ENCODE measurements at places on chromosomes 7 and 10. TPM values are rescaled to one million over a fixed set of nuclear protein-coding genes. Genes with fewer than 3 reads are reported as not detected.
A peak's percentile ranks its signal among the peaks of the same experiment; 100 is the strongest.

DNA sequence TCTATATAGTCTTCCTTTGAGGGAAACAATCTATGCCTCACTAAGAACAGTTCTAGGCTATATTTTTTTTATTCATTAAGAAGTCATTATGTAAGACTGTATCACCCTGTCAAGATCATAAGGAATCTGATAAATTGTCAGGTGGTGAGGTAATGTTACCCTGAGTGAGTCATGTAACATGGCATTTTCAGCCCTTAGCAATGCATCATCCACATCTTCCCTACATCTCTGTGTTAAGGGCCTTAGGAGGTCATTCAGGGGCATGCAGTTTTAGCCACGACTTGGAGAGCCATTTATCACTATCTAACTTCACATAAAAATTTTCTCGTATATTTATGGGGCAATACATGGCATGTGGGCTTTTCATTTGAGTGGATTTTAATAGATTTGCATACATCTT, 924.5 kb upstream of the MBL2 start:
- DNase-seq: no peak

- DNase-seq: peak; percentile 34
Observed at GRCh38 chr7:107579554-107579884, 527 bp upstream of the BCAP29 start.

DNA sequence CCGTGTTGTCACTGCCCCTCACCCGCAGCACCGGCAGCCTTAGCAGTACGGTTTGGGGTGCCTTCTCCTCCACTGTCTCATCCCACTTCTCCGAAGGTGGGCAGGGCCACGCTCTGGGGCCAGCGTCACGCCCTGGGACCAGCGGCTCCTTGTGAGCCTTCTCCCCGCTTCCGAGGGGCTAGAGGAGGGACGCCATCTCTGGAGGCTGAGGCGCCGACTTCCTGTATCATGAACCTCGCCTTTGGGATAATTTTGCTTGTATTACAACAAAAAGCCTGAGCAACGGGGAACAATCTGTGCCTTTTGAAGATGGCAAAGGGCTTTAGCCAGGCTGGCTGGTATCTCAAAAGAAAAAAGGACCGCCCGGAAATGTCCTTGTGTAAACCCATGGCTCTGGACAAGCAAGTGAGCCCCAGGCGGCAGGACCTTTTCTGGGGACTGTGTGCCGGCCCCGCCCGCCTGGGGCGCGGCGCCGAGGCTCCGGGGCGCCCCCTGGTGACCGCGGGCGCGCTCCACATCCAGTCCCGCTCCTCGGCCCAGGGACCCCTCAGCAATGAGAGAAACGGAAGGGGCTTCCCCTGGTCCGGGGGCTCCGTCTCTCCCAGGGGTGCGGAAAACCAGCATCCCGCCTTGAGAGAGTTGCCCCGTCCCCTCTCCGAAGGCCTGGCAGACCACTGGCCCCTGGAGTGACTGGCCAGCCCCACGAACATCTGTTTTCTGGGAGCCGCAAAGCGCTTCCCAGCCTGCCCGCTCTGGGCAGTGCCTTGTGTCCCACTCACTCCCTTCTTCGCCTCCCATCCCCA, 3.8 kb downstream of the DEPP1 start:
- DNase-seq: peak; percentile 79

GRCh38 chr7:138257459-138258196, 181.4 kb downstream of the AKR1D1 start:
- peak; percentile 99 for DNase-seq

- no peak for DNase-seq
Observed at GRCh38 chr7:129909669-129910068, 43.1 kb downstream of the UBE2H start.

DNA sequence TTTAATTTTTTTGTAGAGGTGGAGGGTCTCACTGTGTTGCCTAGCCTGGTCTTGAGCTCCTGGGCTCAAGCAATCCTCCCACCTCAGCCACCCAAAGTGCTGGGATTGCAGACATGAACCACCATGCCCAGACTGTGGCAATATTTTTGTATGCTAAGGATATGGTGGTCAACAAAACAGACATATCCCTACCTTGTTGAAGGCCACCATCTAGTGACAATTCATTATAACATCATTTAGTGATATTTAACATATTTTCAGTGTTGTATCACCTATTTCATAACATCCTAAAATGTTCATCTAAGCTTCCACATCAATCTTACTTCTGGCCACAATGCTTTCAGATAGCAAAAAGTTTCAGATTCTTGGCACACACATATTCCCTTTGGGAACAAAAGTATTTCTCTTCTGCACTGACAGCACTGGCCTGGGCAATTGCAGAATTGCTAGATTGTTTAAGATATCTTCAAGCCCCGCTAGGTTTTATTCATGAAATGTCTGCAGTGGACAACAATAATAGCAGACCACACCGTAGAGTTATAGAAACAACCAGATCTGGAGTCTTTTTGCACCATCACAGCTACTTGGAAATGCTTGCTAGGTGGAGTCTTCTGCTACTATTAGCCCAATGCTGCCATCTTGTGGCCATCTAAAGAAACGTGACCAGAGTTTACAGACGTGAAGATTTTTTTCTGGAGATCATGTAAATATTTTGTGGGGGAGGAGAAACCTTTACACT, 58.4 kb downstream of the DNAJC12 start:
- DNase-seq: peak; percentile 73

DNA sequence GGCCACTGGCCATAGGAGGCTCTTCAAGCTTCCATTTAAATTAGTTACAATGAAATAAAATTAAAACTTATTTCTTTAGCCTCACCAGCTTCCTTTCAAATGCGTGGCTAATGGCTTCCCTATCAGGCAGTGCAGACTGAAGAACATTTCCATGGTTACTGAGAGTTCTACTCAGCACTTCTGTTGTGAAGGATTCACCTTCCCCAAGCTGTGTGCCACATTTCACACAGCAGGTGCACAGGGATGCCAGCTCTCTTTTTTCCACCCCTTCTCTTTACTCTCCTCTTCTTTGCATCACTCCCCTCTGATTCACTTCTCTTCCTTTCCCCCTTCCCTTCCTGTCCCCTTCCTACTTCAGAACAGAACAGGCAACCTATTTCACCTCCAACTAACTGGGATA, 833 bp downstream of the GDF2 start:
- DNase-seq: no peak

DNA sequence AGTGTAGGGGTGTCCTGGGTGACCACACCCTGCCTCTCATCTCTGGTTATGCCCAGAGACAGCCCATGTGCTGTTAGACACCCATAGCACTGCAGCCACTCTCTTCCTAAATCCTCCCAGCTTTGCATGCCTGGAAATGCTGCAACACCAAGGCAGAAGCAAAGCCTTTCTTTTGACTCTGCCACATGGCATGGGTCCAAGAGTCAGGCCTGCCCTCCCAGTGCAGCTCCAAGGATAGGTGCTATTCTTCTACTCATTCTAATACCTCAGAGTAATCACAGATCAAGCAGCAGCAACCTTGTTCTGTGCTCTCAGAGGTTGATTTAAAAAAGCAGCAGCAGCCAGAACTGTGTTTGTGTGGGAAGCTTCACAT, 23.4 kb downstream of the FRMPD2 start:
- DNase-seq: peak; percentile 4

- DNase-seq: no peak
Observed at GRCh38 chr10:73838008-73838567, 26.7 kb upstream of the NDST2 start.

DNA sequence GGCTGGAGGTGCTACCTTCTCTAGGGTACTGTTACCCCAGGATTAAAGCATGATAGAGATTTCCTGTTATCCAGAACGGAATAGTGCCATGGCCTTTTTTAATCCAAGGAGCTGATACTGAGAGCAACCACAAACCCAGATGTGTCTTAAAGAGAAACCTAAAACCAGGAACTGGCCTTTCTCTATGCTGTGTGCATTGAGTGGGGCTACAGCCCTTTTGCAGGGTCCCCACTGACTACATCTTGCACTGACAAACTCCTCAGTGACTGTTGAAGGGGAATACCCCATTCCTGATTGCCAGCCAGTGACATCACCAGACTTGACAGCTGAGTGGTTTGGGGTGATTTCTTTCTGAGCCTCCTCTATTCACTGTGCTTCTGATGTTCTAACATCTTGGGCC, 81.9 kb upstream of the CAPZA2 start:
- DNase-seq: no peak

DNA sequence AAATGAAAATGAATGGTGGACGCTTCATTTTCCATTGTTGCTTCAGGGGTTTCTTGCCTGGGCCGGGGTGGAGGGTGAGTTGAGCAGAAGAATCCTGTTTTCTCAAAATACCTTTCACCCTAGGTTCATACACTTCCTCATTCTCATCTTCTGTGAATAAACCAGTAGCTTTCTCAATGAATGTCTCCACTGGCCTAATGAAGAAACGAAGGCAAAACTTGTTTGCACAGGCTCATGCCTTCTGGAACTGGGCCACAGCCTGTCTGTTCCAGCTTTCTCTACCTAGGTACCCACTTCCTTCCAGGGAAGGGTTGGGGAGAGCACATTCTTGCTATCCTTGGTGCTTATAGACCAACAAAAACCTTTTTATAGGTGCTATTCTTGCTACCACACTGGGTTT, 21.3 kb downstream of the STMP1 start:
- DNase-seq: no peak

GRCh38 chr10:101643546-101643945, 51.4 kb downstream of the FBXW4 start:
- DNase-seq: no peak

- DNase-seq: no peak
Observed at GRCh38 chr10:109696981-109697775, 226.1 kb downstream of the XPNPEP1 start.

GRCh38 chr10:45409782-45410181, 35.8 kb downstream of the ALOX5 start:
- DNase-seq: no peak

- DNase-seq: peak; percentile 84
Observed at GRCh38 chr10:22606164-22606614, 108.2 kb downstream of the PIP4K2A start.

DNA sequence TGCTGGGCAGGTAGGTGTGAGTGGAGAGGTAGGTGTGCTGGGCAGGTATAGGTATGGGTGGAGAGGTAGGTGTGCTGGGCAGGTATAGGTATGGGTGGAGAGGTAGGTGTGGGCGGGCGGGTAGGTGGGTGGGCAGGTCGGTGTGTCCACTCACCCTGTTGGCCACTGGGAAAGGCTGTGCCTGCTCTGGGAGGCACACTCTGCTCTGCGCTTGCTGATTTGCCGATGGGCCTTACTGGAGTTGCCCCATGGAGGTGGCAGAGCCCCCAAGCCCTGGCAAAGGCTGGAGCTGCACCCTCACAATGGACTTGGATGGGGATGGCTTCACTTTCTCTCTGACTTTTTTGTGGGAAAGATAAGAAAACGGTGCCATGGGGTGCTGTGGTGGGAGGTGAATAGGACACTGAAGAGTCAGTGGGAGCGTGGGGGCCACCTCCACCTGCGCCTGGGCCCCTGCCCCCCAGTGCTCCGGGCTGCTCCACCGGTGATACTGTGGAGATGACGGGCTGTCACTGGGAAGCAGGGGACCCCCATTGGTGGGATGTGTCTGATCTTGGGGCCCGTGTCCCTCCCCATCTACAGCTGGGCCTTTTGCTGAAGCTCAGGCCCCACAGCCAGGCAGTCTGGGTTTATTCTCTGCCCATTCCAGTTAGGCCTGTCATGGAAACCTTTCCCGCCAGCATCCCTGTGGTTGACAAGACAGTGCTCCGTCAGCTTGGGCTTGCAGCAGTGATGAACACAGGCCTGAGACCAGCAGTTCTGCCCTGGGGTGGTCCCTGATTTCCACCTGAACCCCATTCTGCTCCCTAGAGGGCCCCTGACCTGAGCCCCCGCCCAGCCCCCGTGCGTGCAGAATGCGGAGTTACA, 75.0 kb downstream of the NKX6-2 start:
- DNase-seq: no peak

GRCh38 chr7:12062062-12062461, 149.0 kb upstream of the TMEM106B start:
- DNase-seq: no peak

DNA sequence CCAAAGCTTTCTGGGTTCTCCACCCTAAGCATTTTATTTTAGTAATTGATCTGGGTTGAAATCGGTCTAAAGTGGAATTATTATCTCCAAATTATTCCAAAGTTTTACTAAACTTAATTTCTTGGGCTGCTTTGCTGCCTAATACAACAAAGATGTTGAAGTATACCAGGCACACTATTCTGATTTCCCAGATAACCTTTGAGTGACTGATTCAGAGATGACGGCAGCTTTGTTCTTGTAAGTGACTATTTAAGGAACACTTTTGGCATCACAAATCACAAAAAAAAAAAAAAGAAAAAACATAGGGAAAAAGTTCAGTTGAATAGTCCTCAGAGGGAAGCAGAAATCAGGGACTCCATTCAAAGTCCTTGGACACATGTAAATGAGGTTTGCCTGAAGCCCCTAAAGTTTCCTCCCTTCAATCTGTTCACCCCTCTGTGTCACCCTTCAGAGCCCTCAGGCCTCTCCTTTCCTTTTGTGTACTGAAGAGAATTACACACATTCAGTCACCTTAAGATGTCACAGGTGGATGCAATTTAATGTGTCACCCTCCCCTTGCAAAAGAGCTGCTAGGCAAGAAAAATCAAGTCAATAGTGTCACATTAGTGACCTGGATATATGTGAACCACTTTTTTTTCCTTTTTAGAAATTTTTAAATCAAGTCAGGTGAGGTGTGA, 81.5 kb downstream of the RTKN2 start:
- no peak for DNase-seq

DNA sequence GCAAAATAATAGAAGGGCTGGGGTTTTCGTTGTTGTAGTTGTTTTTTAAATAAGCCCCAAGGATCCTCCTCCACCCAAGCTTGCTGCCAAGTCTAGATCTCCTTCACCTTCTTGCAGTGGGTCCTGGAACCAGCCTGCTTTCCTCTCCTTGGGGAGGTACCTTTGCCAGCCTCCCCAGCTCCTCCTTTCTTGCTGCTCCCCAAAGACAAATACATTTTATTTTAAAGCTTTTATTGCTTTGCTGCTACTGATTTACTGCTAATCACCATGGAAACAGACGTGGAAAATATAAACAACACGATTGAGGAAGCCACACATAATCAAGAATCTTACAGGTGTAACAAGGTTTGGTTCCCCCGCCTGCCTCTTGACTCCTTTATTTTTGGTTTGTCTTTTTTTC, 17.4 kb upstream of the SLF2 start:
- no peak for DNase-seq

DNA sequence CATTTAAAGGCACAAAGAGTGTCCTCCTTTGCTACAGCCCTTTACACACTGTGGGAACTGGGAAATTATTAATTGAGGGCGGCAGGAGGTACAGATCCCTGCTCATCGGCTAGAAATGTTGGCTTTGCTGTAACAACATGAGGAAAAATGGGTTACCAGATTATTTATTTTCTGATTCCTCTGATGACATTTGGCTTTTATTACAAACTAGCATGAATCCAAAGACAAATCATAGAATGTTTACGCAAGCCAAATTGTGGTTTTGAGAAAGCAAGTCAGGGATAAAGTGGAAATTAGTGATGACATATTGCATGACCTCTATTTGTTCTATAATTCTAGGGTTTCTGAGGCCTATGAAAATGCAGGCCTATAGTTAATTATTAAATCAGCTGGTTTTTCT, 126.1 kb upstream of the TMEM196 start:
- no peak for DNase-seq

Gene CDNF
- 0.29 TPM for polyA plus RNA-seq

Gene DKK1
- polyA plus RNA-seq: 123 TPM

Gene KIFBP
- polyA plus RNA-seq: 10.3 TPM

Gene STEAP2
- polyA plus RNA-seq: 4.5 TPM

Gene CABCOCO1
- polyA plus RNA-seq: not detected

Gene GLUD1
- 301 TPM for polyA plus RNA-seq

Gene FAM25A
- polyA plus RNA-seq: not detected

Gene PARD3
- 40.9 TPM for polyA plus RNA-seq

Gene C7orf33
- 0.04 TPM for polyA plus RNA-seq

Gene GDF2
- polyA plus RNA-seq: not detected

Gene OR13A1
- not detected for polyA plus RNA-seq

Gene VSTM4
- not detected for polyA plus RNA-seq

Gene GRB10
- polyA plus RNA-seq: 5.6 TPM

Gene CACNB2
- not detected for polyA plus RNA-seq

Gene PRLHR
- not detected for polyA plus RNA-seq

Measured in HepG2 (cell line).